ENCODE measurements at places on chromosomes 3 and 15. TPM values are rescaled to one million over a fixed set of nuclear protein-coding genes. Genes with fewer than 3 reads are reported as not detected.

DNA sequence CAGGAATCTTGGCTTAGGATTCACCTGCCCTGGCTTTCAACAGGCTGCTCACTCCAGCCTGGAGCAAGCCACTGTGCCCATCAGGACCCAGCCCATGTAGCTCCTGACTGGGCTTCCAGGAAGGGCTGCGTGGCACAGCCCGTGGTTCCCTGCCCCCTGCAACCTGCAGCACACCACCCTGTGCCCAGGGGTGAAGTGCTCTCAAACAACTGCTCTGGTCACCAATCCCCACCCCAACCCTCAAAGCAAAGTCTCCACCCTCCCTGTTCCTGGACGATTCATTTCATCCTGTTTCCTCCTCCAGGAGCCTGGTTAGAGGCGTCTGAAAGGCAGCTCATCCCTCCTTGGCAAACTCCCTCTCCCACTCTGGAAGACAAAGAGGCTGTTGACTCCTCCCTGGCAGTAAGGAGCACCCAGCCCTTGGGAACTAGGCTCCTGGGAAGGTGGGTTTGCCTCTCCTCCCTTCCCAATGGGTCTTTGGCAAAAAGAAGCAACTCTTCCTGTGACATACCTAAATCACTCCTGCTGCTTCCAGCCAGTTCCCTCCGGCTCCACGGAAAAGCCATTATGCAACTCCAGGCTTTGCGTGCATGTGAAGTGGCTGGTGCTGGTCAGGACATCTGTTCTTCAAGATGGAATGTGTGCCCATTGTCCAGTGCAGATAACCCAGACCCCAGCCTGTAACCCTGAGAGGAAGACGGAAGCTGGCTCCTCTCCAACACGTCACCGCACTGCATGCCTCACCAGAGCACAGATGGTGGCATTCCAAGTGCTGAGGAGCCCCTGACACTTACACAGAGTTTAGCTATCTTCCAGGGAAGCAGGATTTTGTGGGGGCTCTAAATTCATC is 29.1 kb upstream of the VIPR1 start:
- DNase-seq: no peak

DNA sequence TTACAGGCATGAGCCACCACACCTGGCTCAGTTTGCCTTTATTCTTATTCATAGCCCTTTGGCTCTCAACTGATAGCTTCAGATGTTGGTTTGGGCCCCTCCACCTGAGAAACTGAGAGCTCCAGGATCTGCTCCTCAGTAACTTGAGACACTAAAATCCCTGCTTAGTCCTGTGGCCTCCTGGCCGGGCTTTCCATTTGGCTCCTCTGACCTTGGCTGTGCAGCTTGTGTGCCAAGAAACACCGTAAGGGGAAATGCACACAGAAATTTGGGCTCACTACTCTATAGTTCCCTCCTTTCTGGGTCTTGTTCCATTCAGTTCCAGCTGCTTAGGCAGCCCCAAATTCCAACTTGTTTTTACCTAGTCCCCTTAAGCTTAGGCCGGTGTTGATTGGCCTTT is 24.9 kb downstream of the NIPA2 start:
- DNase-seq: peak; percentile 70

The TWF2 gene
- 26.7 TPM for total RNA-seq

GRCh38 chr3:192918275-192918588 is 576 bp upstream of the MB21D2 start:
- DNase-seq: no peak

DNA sequence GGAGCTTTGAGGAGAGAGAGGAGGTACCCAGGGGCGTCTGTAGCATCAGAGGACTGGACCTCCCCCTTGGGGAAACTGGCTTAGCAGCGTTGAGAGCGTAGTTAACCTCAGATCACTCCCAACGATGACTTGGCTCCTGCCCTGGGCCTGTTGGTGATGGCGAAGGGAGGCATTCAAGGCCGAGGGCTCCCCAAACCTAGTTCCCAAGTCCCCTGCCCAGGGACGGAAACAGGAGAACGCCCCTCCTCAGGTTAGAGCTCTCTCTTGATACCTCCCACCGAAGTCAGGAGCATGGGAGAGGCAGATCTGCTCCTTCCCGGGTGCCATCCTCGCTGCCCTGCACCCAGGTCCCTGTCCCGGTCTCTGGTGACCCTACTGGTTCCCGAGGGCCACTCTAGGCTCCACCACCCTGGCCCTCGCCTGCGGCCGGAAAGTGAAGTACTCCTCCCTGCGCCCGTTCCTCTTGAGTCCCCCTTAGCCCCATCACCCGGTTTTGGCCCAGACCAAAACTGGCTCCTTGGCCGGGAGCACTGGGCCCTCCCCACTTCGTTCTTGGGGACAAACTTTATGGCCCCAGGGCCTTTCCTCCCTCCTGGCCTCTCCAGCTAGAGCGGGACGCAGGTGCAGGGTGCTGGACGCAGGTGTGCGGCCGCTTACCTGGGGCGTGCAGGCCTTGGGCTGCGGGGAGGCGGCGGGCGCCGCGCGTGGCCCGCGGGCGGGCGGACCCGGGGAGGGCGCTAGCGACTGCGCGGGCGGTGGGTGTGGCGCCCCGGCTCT is 2.6 kb upstream of the SKOR1 start:
- DNase-seq: no peak
